Endothelial cell (in vitro differentiated cells): ENCODE measurements at places on chromosomes 16 and 17. TPM values are rescaled to one million over a fixed set of nuclear protein-coding genes. Genes with fewer than 3 reads are reported as not detected.
A peak's percentile ranks its signal among the peaks of the same experiment; 100 is the strongest.

- DNase-seq, result peak; percentile 92
Observed at GRCh38 chr16:22813223-22813947, 577 bp upstream of the HS3ST2 start.

The CTF1 gene
- total RNA-seq, result 3.4 TPM

The KCNG4 gene
- total RNA-seq, result not detected

DNA sequence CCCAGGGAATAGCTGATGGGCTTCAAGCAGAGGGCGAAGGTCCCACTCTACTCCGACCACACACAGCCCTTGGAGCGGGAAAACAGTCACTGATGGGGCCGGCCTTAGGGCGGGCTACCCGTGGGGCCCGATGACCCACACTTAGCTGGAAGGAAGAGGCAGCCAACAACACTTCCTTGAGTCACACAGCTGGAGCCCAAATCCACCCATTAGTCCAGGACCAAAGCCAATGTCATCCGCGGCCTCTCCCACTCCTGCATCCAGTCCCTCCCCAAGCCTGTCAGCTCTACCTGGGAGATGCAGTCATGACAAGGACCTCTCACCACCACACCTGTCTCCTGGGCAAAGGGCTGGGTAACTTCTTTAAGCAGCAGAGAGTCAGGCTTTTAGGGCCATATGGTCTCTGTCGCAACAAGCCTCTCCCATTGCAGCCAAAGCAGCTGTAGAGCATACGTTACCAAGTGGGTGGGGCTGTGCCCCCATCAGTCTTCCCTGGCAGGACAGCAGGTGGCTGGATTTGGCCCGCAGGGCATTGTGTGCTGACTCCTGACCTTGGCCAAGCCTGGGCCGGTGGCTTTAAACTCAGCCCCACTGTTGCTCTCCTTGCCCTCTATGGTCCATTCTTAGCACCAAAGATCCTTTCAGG, 110.7 kb downstream of the SOCS1 start:
- DNase-seq, result no peak
